Activated CD4-positive, alpha-beta T cell treated with anti-CD3 and anti-CD28 coated beads, Interleukin-2, amount 50 U/mL, for 24 hours (primary cell): ENCODE measurements at places on chromosomes 13 and 19.

- DNase-seq: no peak
These were observed 156.2 kb downstream of the SIPA1L3 start for GRCh38 chr19:38062959-38063761.

DNA sequence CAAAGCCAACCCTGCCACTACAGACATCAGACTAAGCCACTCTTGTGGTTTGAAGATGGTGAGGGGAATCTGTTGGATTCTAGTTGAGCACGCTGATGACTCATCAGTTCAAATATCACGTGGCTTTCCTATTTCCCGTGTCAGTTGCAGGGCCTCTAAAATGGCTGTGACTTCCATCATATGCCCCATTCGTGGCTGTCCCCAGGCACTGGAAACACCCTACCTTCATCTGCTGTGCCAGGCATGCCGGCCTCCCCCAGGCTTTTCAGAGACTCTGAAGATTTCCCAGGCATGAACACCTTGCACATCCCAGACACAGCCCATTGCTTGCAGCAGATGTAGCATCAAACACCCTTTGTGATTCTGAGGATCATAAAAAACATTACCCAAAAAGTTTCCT is 659.9 kb downstream of the UQCRFS1 start:
- no peak for DNase-seq

DNA sequence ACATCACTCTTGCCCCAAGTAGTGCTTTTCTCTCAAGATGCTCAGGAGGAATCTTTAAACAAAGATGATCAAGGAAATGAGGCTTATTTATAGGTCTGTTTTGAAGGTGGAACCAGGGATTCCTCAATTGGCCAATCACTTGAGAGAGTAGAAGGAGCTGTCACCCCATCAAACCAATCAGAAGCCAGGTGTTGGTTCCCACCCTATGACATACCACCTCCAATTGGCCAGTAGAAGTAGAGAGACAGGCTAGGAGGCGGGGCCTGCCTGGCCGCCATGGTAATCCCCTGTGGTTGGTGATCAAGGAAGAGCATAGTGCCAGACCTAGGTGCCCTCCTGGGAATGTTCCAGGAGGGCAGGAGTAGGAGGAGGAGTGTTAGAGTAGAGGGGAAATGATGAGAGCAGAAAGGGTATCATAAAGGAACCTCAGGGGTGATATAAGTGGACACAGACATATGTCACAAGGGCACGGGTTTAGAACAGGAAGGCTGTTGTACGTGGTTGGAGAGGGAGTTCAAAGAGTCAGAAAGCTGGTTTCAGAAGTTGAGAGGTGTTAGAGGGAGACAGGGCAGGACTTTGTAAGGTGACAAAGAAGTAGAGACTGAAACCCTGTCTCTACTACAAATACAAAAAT is 10.5 kb downstream of the PMIS2 start:
- no peak for DNase-seq

GRCh38 chr19:51127032-51127431 is 2.3 kb downstream of the SIGLEC9 start:
- DNase-seq: no peak

GRCh38 chr13:113825841-113826240 is 38.0 kb downstream of the GAS6 start:
- no peak for DNase-seq

- DNase-seq: no peak
These were observed 86.8 kb downstream of the RAB20 start for GRCh38 chr13:110474713-110475112.
